Central memory CD8-positive, alpha-beta T cell (primary cell): ENCODE measurements at places on chromosomes 11 and 22.

GRCh38 chr22:37808294-37808657 lies 542 bp downstream of the GCAT start:
- DNase-seq = no peak
- peaks cover 31% of the 10 kb centered on the region for H3K4me1 ChIP-seq
- H3K27ac ChIP-seq = no peak overlapping the region
- H3K27me3 ChIP-seq = peaks cover 54% of the 10 kb centered on the region

- no peak overlapping the region for H3K4me3 ChIP-seq
- no peaks in the 10 kb centered on the region for H3K27me3 ChIP-seq
- no peaks in the 10 kb centered on the region for H3K4me1 ChIP-seq
- no peaks in the 10 kb centered on the region for H3K36me3 ChIP-seq
- DNase-seq = no peak
- H3K27ac ChIP-seq = no peak overlapping the region
These were observed 54.1 kb upstream of the SOX6 start for GRCh38 chr11:16410479-16410878.

DNA sequence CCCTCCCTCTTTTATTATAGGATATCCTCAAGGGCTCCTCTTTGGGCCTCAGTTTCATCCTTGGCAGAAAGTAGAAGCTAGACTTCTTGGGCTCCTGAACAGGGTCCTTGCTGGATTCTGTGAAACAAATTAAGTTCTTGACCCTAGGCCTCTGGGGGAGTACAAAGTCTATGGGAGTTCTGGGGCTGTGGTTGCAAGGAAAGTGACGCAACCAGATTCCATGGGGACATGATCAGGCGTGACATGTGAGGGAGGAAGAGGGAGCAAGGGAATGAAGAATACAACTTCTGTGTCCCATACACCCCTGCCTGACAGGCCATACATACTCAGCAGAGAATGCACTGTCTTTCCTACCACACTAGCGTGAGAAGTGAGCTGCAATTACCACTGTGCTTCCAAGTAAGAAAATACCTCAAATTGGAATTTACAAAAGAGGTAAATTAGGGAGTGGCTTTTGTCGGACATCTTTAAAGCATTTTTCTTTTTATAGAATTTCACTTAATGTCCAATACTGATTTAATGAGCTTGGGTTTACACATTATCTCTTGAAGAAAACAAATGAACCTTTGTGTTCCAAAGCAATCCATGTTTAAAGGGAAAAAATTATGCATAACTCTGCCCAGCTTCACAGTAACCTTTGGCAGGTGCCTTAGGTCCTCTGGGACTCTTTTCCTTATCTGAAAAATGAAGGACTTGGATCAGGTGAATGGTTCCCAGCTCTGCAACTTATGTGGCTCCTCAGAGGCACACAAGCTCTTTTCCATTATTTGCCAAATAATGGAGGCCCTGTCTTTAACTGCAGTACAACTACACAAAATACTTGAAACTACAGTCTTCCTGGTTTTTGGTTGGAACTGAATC lies 38.9 kb downstream of the LIMK2 start:
- no peaks in the 10 kb centered on the region for H3K27me3 ChIP-seq
- H3K27ac ChIP-seq = peak overlapping the region; percentile 29
- no peak for DNase-seq
- peaks cover 4% of the 10 kb centered on the region for H3K36me3 ChIP-seq
- H3K4me3 ChIP-seq = no peak overlapping the region

- DNase-seq = no peak
- no peaks in the 10 kb centered on the region for H3K4me1 ChIP-seq
- H3K4me3 ChIP-seq = no peak overlapping the region
- no peaks in the 10 kb centered on the region for H3K27me3 ChIP-seq
- H3K36me3 ChIP-seq = no peaks in the 10 kb centered on the region
These were observed 732.6 kb downstream of the NTM start for GRCh38 chr11:132103021-132103420.

- H3K27me3 ChIP-seq = peaks cover 11% of the 10 kb centered on the region
- no peaks in the 10 kb centered on the region for H3K4me1 ChIP-seq
- H3K27ac ChIP-seq = no peak overlapping the region
These were observed 58.1 kb downstream of the OSBP2 start for GRCh38 chr22:30752771-30753170.

DNA sequence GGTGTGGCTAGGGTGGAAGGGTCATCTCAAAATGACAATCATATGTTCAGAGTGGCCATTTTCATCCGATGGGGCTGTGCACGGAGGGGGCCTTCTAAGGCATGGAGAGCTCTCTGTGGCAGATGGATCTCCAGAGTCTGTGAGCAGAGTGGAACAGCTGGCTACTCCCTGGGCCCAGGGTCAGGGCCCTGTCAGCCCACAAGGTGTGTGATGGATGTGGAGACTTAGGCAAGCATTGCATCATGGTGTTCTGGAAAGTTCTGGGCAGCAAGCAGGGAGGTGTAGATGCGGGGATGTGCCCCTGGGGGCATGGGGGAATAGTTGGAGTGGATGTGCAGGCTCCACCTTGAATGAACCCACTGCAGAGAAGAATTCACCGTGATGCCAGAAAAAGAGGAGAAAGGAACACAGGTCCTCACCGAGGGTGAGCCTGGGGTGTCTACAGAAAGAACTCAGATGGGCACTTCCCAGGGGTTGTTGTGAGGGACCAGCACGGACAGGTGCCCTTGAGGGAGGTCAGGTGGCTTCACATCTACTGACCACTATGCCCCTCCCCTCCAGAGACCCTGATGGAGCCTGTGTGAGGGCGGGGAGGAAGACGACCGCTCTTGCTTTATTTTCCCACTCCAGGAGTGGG lies 51.1 kb downstream of the CHRDL2 start:
- no peaks in the 10 kb centered on the region for H3K4me1 ChIP-seq
- DNase-seq = no peak
- H3K27ac ChIP-seq = no peak overlapping the region
- no peaks in the 10 kb centered on the region for H3K36me3 ChIP-seq
- H3K27me3 ChIP-seq = peaks cover 36% of the 10 kb centered on the region
